RWPE1 (cell line): ENCODE measurements at places on chromosomes 16 and 17.

DNA sequence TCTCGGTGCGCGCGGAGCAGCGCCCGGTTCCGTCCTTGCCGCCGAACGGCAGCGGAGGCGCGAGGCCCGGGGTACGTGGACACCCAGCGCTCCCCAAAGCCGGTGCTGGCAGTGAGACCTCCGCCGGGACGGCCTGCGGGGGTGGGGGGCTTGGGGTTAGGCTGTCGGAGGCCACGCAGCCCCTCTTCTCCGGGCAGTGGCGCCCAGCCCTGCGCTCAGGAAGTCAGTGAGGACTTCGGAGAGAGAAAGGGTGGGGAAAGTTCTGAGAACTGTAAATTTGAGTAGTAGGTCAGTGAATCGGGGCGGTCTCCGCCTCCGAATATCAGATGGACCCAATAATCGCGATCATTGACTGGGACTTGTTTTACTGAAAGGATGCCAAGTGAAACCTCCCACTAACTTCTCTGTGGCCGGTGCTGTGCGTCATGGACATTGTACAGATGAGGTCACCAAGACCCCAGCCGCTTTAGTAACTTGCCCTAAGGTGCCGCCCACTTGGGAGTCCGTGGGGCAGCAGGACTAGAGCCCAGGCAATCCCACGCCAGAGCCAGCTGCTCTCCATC, 468 bp downstream of the IL4R start:
- peak; percentile 76 for DNase-seq

DNA sequence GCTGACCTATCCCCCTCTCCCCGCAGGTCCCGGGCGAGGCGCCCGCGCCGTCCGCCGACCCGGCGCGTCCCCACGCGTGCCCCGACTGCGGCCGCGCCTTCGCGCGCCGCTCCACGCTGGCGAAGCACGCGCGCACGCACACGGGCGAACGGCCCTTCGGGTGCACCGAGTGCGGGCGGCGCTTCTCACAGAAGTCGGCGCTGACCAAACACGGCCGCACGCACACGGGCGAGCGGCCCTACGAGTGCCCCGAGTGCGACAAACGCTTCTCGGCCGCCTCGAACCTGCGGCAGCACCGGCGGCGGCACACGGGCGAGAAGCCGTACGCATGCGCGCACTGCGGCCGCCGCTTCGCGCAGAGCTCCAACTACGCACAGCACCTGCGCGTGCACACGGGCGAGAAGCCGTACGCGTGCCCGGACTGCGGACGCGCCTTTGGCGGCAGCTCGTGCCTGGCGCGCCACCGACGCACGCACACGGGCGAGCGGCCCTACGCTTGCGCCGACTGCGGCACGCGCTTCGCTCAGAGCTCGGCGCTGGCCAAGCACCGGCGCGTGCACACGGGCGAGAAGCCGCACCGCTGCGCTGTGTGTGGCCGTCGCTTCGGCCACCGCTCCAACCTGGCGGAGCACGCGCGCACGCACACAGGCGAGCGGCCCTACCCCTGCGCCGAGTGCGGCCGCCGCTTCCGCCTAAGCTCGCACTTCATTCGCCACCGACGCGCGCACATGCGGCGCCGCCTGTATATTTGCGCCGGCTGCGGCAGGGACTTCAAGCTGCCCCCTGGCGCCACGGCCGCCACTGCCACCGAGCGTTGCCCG, 10.3 kb downstream of the ZNF771 start:
- peak; percentile 80 for DNase-seq

DNA sequence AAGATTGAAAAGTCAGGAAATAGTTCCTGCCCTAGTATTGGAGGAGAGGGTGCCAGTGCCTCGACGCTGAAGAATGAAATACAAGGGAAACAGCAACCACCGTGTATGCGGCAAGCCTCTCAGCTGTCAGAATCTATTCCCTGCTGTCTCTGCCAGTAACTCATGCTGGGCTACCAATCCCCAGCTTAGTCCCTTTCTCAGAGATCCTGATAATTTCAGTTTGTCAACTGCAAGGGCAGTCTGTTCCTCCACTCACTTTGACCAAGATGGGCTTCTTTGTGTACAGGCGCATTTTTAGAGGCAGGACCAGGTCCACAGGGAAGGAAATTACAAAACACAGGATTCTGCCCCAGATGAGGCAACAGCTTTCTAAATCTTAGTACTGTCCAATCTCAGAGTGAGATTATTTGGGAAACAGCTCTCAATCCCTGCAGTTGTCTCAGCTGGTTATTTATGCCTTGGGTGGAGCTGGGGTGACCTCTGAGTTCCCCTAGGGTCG, 1.3 kb downstream of the NQO1 start:
- no peak for DNase-seq

- no peak for DNase-seq
Observed at GRCh38 chr16:12902511-12903372, 1.3 kb downstream of the SHISA9 start.

- no peak for DNase-seq
Observed at GRCh38 chr17:39921323-39921722, 2.9 kb upstream of the GSDMB start.

GRCh38 chr17:14882131-14882530, 383.0 kb downstream of the PMP22 start:
- DNase-seq: no peak

DNA sequence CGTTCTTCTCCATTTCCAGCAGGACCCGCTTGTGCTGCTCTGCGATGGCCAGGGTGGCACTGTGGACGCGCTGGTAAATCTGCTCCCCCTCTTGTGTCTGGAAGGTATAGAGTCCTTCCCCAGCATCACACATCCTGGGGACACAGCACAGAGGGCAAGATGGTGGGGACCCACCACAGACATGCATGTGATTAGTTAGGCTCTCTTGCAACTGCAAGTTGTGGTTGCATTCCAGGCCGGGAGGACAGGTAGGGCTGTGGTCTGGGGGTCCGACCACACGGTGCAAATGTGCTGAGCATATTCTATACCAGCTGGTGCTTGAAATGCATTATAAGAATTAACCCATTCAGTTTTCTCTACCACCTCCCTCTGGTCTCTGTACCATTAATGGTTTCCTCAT, 11.4 kb downstream of the POLR2C start:
- no peak for DNase-seq

- DNase-seq: no peak
Observed at GRCh38 chr17:63482509-63482908, 5.6 kb downstream of the ACE start.

DNA sequence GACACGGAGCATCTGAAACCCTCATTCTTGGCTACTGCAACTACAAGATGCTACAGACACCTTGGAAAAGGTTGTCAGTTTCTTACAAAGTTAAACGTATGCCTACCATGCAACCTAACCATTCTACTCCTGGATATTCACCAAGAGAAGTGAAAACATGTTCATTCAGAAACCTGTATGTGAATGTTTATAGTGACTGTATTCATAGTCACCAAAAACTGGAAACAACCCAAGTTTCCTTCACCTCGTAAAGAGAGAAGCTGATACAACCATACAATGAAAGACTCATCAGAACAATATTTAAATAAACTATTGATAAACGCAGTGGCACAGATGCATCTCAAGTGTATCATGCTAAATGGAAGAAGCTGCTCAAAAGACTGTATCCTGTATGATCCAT, 55.4 kb upstream of the CHMP6 start:
- DNase-seq: no peak

DNA sequence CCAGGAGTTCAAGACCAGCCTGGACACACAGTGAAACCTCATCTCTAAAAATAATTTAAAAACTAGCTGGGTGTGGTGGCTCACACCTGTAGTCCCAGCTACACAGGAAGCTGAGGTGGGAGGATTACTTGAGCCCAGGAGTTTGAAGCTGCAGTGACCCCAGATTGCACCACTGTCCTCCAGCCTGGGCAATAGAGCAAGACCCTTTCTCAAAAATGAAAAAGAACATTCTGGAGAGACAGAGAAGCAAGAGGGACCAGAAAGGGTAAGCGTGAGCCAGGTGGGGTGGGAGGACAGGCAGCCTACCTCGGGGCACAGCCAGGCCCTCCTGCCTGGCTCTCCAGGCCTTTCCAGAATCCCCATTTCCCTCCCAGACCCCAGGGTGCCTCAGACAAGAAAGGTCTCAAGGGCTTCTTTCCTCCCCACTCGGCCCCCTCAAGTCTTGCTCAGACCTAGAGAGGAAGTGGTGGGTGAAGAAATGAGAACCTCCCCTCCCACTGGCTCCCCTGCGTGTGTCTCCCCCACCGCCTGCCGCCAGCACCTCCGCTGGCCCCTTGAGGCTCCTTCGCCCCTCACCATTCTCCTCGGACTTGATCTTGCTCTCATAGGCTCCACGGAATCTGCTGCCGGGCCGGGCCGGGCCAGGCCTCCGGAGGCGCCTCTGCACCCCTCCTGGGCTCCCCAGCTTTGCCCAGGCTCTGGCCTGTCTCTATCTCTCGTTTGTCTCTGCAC, 503 bp downstream of the C16orf54 start:
- no peak for DNase-seq
